ENCODE measurements at places on chromosomes 4 and X.

DNA sequence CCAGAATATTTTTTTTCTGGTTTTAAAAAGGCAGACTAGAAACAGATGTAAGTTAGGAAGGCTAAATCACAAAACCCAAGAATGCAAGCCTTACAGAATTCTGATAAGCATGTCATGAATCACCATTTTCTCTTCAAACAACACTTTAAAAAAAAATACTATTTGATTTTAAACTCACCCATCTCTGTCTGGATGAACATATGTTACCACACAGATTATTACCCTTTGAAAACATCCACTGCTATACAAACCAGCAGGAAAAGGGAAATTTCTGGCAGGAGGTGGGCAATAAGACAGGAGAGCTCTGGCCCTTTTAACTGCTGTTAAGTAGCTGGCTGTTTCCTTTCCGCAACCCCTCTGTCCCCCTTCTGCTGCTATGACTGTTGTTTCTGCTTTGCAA, 317.7 kb upstream of the NOCT start:
- no peaks in the 10 kb centered on the region for H3K4me1 ChIP-seq
- DNase-seq = no peak
- H3K4me3 ChIP-seq = no peak overlapping the region
- H3K36me3 ChIP-seq = no peaks in the 10 kb centered on the region

- DNase-seq = no peak
- no peak overlapping the region for H3K27ac ChIP-seq
- H3K36me3 ChIP-seq = peaks cover 64% of the 10 kb centered on the region
- H3K4me1 ChIP-seq = peaks cover 44% of the 10 kb centered on the region
- no peaks in the 10 kb centered on the region for H3K27me3 ChIP-seq
- no peak overlapping the region for H3K4me3 ChIP-seq
Observed at GRCh38 chr4:158903472-158904043, 134.7 kb downstream of the FNIP2 start.

- no peak overlapping the region for H3K27ac ChIP-seq
- peaks cover 2% of the 10 kb centered on the region for H3K4me1 ChIP-seq
- DNase-seq = no peak
- no peaks in the 10 kb centered on the region for H3K36me3 ChIP-seq
Observed at GRCh38 chr4:78293821-78294301, 236.7 kb downstream of the FRAS1 start.

DNA sequence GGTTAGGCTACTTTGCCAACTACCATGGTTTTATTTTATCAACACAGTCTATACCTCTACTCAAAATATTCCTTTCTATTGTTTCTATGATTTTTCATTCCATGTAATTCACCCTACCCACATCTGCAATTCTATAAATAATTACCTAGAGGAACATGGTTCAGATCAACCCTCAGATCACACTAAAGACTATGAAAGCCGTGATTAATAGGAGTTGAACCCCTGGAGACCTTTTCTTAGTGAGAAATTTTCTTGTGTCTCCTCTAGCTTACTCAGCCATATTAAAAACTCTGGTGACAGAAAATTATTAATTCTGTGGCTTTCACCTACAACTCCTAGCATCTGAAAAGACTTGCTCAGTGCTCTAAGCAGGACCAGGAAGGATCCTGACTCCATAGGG, 38.5 kb upstream of the CXXC4 start:
- H3K27ac ChIP-seq = no peak overlapping the region
- no peaks in the 10 kb centered on the region for H3K36me3 ChIP-seq
- H3K4me1 ChIP-seq = no peaks in the 10 kb centered on the region
- no peak overlapping the region for H3K4me3 ChIP-seq

- H3K27me3 ChIP-seq = no peaks in the 10 kb centered on the region
- no peak overlapping the region for H3K4me3 ChIP-seq
- no peaks in the 10 kb centered on the region for H3K4me1 ChIP-seq
- H3K27ac ChIP-seq = no peak overlapping the region
- no peak for DNase-seq
- peaks cover 19% of the 10 kb centered on the region for H3K36me3 ChIP-seq
Observed at GRCh38 chrX:24799078-24799477, 105.4 kb downstream of the POLA1 start.

DNA sequence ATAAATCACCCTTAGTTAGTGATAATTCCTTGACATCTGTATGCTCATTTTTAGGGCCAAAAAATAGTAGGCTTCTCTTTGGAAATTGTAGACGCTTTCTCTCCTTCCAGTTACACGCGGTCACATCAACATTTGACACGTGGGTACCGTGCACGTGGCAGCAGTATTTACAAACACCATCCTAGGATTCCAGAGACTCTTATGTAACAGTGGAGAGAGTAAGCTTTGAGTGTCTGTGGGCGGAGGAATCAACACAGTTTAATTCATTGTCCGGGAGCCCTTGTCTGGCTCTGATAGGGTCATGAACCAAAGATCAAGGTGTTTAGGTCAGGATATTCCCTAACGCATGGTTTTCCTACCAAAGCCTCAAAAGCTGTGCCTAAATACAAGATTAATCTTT, 12.2 kb downstream of the TET2 start:
- no peaks in the 10 kb centered on the region for H3K27me3 ChIP-seq
- H3K4me3 ChIP-seq = no peak overlapping the region
- no peak for DNase-seq

DNA sequence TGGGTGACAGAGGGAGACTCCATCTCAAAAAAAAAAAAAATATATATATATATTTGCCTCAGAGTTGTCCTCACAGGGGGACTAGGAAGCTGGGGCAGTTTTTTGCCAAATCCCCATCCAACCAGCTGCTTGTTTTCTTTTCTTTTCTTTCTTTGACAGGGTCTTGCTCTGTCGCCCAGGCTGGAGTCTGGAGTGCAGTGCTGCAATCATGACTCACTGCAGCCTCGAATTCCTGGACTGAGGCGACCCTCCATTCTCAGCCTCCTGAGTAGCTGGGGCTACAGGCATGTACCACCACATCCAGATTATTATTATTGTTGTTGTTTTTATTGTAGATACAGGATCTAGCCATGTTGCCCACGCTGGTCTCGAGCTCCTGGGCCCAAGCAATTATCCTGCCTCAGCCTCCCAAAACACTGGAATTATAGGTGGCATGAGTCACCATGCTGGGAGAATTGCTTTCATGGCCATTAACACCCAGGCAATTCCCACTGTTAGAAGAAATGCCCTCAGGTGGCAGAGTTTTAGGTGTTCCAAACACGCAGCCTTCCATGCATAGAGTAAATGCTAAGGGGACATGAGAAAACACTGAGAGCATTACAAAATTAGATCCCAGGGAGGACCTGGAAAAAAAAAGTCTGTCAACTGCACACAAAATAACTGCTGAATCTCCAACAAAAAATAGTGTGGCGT, 98.0 kb downstream of the ARHGAP6 start:
- no peaks in the 10 kb centered on the region for H3K4me1 ChIP-seq
- H3K27ac ChIP-seq = no peak overlapping the region
- DNase-seq = no peak
- H3K36me3 ChIP-seq = no peaks in the 10 kb centered on the region
- no peak overlapping the region for H3K4me3 ChIP-seq
- H3K27me3 ChIP-seq = no peaks in the 10 kb centered on the region

GRCh38 chr4:10958226-10958856, 273.8 kb upstream of the CLNK start:
- no peaks in the 10 kb centered on the region for H3K36me3 ChIP-seq
- no peaks in the 10 kb centered on the region for H3K4me1 ChIP-seq
- H3K27ac ChIP-seq = no peak overlapping the region
- no peak for DNase-seq

DNA sequence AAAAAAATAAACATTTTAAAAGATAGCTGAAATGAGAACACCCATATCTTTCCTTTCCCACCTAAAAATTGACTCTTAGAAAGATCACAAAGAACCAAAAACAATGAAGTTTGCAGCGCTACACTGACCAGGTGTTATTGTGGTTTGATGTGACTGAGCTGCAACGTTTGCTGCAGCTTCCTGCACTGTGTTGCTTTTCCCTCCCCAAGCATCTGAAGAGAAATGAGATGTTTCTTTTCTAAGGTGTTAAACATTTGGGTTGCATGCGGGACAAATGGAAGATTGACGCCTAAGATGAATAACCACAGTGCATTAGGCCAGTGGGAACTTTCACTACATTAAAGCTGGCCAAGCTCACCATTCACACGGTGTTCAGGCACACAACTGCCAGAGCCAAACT, 8.9 kb downstream of the LEF1 start:
- no peak for DNase-seq
- H3K36me3 ChIP-seq = peaks cover 45% of the 10 kb centered on the region
- H3K4me1 ChIP-seq = peaks cover 75% of the 10 kb centered on the region
- H3K27me3 ChIP-seq = peaks cover 5% of the 10 kb centered on the region
- peak overlapping the region; percentile 52 for H3K27ac ChIP-seq

GRCh38 chr4:98630737-98631454, 27.5 kb downstream of the TSPAN5 start:
- peaks cover 10% of the 10 kb centered on the region for H3K36me3 ChIP-seq
- H3K4me3 ChIP-seq = no peak overlapping the region
- no peaks in the 10 kb centered on the region for H3K27me3 ChIP-seq
- no peak overlapping the region for H3K27ac ChIP-seq
- DNase-seq = no peak

DNA sequence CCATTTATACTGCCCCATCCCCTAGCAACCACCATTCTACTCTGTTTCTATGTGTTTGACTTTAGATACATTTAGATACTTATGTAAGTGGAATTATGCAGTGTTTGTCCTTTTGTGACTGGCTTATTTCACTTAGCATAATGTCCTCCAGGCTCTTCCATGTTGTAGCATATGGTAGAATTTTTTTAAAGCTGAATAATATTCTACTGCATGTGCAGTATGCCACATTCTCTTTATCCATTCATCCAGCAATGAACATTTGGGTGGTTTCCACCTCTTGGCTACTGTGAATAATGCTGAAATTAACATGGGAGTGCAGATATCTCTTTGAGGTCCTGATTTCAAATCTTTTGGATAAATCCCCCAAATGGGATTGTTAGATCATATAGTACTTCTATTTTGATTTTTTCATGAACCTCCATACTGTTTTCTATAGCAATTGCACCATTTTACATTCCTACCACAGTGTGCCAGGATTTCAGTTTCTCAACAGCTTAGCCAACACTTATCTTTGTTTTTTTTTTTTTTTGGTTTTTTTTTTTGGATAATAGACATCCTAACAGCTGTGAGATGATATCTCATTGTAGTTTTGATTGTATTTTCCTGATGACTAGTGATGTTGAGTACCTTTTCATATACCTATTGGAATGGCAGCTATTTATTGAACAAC, 105.9 kb upstream of the LNX1 start:
- H3K27ac ChIP-seq = no peak overlapping the region
- DNase-seq = no peak
- H3K27me3 ChIP-seq = peaks cover 2% of the 10 kb centered on the region
- no peak overlapping the region for H3K4me3 ChIP-seq

- H3K36me3 ChIP-seq = no peaks in the 10 kb centered on the region
- H3K4me1 ChIP-seq = peaks cover 12% of the 10 kb centered on the region
- DNase-seq = peak; percentile 16
- no peaks in the 10 kb centered on the region for H3K27me3 ChIP-seq
- H3K4me3 ChIP-seq = peak overlapping the region; percentile 55
Observed at GRCh38 chrX:40570346-40571093, 10.2 kb upstream of the ATP6AP2 start.

- no peak overlapping the region for H3K27ac ChIP-seq
- no peaks in the 10 kb centered on the region for H3K27me3 ChIP-seq
- H3K36me3 ChIP-seq = no peaks in the 10 kb centered on the region
- no peak overlapping the region for H3K4me3 ChIP-seq
- no peak for DNase-seq
- no peaks in the 10 kb centered on the region for H3K4me1 ChIP-seq
Observed at GRCh38 chr4:181659876-181660275, 583.3 kb upstream of the TENM3 start.

- H3K4me1 ChIP-seq = no peaks in the 10 kb centered on the region
- H3K27me3 ChIP-seq = peaks cover 3% of the 10 kb centered on the region
- no peaks in the 10 kb centered on the region for H3K36me3 ChIP-seq
- no peak for DNase-seq
- no peak overlapping the region for H3K27ac ChIP-seq
Observed at GRCh38 chr4:74344031-74344430, 20.9 kb upstream of the EREG start.

GRCh38 chr4:138510053-138510452, 267.9 kb upstream of the SLC7A11 start:
- no peak overlapping the region for H3K27ac ChIP-seq
- H3K4me1 ChIP-seq = no peaks in the 10 kb centered on the region
- H3K36me3 ChIP-seq = no peaks in the 10 kb centered on the region
- H3K27me3 ChIP-seq = no peaks in the 10 kb centered on the region

- no peak overlapping the region for H3K27ac ChIP-seq
- no peaks in the 10 kb centered on the region for H3K36me3 ChIP-seq
- no peak for DNase-seq
- no peaks in the 10 kb centered on the region for H3K27me3 ChIP-seq
- no peaks in the 10 kb centered on the region for H3K4me1 ChIP-seq
Observed at GRCh38 chr4:61003301-61003700, 196.8 kb upstream of the ADGRL3 start.

- H3K36me3 ChIP-seq = peaks cover 10% of the 10 kb centered on the region
- H3K4me3 ChIP-seq = no peak overlapping the region
- no peaks in the 10 kb centered on the region for H3K27me3 ChIP-seq
- peaks cover 23% of the 10 kb centered on the region for H3K4me1 ChIP-seq
- DNase-seq = no peak
Observed at GRCh38 chr4:148064451-148064850, 332.6 kb downstream of the ARHGAP10 start.

DNA sequence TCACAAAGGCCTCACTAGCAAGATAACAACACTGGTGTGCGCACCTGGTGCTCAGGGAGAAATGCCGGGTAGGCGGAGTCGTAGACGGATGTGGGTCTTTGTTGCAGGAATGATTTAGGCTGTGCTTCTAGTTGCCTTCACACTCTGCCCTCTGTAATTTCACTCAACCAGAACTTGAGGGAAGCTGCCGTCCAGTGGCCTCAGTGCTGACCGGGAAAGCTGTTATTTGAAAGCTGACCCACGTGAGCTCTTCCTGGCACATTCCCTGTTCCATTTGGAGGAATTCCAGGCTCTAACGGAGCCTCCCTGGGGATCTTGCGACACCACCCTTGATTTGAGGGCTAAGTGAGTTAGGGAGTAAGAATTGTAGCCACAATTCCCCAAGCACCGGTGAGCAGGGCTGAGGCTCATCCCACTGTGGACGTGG, 15.9 kb downstream of the SH3TC1 start:
- H3K27ac ChIP-seq = no peak overlapping the region
- H3K27me3 ChIP-seq = no peaks in the 10 kb centered on the region
- no peak for DNase-seq
- H3K4me3 ChIP-seq = no peak overlapping the region

DNA sequence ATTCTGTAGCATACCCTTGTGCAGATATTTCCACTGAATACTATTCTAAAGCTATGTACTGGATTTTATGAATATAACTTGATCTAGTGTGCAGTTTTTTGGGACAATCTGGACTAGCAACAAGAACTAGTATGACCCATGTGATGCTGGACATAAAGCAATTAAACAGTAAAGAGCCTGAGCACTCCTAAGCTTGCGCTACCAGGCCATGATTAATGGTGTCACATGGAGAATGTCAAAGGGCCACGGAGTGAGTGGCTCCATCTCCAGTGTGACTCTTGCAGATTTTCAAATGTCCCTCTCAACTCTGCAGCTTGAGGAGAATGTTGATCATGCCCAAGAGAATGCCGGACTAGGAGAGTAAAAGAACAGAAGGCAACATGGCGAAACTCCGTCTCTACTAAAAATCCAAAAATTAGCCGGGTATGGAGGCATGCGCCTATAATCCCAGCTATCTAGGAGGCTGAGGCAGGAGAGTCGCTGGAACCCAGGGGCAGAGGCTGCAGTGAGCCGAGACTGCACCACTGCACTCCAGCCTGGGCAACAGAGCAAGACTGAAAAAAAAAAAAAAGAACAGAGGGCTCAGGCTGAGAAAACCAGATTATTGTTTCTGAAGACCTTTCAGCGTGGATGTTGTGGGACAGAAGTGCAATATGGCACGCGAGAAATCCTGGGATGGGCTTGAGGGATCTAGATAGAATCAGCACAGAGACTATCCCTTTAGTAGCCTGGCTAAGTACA, 45.0 kb downstream of the TIGD2 start:
- H3K4me1 ChIP-seq = no peaks in the 10 kb centered on the region
- H3K36me3 ChIP-seq = no peaks in the 10 kb centered on the region
- no peak overlapping the region for H3K27ac ChIP-seq
- DNase-seq = no peak
